ENCODE measurements at places on chromosomes 3 and 15.
A peak's percentile ranks its signal among the peaks of the same experiment; 100 is the strongest.

DNA sequence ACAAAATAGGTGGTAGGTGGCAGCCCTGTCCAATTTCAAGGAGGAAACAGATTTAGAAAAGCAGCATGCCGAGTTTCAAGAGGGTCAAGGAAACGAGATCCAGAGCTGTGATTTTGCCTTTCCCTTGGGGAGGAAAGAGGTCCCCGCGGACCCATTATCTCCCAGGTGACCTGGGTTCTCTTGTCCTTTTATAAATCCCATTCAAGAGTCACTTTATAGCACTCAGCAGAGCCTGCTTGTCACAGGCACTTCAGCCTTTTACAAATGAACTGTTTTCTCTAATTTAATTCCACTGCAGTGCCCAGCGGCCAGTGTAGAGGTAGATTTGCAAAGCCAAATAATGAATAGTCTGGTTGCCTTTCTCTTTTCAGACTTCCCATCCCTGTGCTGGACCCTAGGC, 99.9 kb downstream of the CD47 start:
- DNase-seq = no peak

DNA sequence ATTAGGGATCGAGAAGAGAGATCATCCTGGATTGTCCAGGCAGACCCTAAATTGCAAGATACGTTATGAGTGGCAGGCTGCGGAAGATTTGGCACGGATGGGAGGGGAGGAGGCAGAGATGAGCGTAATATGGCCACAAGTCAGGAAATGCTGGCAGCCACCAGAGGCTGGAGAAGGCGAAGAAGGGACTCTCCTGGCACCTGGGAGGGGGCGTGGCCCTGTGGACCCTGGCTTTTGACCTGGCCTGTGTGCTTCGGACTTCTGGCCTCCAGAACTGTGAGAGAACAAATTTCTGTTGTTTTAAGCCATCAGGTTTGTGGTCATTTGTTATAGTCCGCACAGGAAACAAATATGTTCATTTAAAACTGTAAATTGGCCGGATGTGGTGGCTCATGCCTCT, 31.9 kb upstream of the IGF1R start:
- DNase-seq = no peak

DNA sequence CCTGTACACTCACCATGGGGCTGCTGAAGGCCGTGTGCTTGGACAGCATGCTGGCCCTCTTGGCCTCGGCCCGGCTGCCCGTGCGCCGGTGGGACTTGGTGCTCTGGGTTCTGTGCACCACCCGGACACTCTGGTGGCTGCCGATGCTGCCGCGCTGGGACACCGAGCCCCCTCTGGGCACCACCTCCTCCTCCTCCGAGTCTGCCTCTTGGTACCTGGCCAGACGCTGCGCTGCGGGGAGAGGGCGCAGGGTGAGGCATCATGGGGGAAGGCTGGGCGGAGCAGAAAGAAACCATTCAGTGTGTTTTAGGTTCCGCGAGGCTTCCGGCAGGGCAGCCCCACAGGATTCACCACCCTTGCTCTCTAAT, 145.0 kb downstream of the ATP10A start:
- DNase-seq = no peak

- no peak for DNase-seq
These were observed 409.0 kb upstream of the PROK2 start for GRCh38 chr3:72193771-72194430.

DNA sequence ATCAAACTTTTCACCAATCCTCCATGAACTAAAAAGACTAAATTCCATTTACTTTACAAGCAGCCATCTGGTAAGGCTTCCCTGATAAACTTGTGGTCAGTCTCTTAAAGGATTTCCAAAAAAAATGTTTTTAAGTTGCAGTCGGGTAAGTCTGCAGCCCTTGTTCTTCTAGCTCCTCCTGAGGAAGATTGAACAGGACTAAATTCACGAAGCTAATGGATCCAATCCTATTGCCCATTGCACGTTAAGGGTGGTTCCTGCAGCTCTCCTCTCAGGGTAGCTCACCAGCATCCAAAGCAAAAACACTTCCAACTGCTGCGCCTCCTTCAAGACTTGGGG, 2.8 kb downstream of the HES1 start:
- no peak for DNase-seq

- peak; percentile 30 for DNase-seq
These were observed 844 bp downstream of the NR2F2 start for GRCh38 chr15:96331144-96331944.

DNA sequence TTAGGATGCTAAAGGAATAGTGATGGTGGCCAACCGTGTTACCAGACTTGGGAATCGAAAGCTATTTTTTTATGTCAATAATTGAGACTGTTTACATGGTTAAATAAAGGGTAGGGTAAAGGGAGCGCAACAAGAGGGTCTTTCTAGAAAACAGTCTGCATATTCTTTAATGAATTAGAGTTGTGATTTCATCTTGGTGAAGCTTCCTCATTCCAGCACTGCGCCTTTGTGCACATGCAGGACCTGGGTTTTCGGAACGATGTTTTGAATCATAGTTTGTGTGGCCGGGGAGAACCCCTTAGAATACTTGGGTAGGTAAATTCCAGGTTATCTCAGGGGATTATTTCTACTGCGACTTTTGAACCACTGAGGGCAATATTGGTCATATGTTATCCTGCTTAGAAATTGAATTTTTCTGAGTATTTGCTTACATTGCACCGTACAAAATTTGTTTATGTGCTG, 1.3 kb downstream of the PIK3CA start:
- no peak for DNase-seq

DNA sequence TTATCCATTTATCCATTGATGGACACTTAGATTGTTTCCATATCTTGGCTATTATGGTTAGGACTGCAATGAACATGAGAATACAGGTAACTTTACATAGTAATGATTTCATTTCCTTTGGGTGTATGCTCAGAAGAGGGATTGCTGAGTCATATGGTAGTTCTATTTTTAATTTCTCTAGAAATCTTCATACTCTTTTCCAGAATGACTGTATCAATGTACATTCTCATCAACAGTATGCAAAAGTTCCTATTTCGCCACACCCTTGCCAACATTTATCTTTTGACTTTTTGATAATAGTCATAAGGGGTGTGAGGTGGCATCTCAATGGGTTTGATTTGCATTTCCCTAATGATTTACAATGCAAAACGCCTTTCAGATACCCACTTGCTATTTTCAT, 6.2 kb upstream of the NIPA1 start:
- DNase-seq = no peak

DNA sequence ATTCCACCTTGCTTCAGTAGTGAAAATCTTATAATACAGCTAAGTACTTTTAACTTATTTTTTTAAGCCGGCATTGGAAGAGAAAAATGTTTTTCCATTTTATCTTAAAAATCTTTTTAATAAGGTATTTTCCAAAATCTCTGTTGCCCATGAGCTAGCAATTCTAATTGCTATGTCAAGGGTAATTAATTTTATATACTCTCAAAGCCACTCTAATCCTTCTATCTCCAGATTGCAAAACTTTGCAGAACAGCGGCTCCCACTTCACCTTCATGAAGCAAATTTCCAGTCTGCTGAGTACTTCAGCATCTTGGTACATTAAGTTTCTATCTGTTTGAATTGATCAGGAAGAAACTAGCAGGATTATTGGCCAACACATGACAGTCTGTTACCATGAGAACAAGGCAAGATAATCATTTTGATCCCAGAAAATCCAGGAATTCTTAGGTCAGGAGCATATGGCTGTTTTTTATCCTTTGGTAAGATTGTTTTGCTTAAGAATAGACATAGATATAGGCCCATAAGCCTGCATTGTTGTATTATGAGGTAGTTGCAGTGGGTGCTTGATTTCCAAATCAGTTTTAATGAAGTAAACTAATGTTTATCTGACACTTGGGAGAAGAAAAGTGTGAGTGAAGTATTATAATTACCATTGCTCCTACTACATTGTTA, 6.0 kb downstream of the TIPARP start:
- no peak for DNase-seq

GRCh38 chr3:12336099-12336498, 47.2 kb downstream of the PPARG start:
- DNase-seq = no peak

- DNase-seq = no peak
These were observed 12.5 kb upstream of the TRAK1 start for GRCh38 chr3:42078677-42079076.

- DNase-seq = peak; percentile 81
These were observed 829 bp upstream of the SKIL start for GRCh38 chr3:170356596-170357175.

DNA sequence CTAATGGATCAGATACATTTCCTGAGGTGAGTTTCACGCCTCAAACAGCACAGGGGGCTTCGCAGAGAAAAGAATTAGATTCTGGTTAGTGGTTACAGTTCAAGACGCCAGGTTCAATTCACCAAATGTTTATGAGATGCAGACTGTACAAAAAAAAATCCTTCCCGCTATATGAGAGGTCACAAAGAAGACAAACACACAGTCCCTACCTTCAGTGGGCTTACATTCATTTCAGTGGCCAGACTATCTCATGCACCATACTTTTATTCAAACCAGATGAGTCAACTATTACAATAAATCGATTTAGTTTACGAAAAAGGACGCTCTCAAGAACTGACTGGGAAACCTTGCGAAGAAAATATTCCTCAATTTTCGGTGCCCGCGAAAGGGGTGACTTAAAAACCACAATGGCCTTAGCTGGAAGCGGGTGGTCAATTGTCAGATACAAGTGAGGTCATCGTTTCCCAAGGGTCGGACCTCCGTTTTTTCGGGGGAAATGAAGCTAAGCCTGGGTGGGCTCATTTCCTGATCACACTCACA, 695 bp downstream of the METTL6 start:
- DNase-seq = no peak

DNA sequence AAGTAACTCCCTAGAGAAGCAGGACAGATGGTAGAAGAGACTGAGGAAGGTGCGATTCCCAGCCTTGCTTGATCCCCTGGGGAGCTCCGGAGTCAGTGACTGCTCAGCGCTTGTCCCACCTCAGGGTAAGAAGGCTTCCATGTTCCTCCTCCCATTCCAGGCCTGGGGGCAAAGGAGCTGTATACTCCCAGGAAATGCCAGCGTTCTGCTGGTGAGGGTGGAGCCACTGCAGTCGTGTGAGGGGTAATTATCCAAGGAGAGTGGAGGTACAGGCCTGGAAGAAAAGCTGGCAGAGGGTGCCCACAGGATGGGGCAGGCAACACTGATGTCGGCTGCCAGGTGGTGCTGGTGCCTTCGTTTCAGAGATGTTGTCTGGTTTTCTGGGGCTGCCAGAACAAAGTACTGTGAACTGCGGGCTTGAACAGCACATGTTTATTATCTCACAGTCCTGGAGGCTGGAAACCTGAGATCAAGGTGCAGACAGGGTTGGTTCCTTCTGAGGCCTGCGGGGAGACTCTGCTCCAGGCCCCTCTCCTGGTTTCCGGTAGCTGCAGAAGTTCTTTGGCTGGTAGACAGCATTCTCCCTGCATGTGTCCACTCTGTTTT, 12.1 kb upstream of the APBA2 start:
- DNase-seq = peak; percentile 90

DNA sequence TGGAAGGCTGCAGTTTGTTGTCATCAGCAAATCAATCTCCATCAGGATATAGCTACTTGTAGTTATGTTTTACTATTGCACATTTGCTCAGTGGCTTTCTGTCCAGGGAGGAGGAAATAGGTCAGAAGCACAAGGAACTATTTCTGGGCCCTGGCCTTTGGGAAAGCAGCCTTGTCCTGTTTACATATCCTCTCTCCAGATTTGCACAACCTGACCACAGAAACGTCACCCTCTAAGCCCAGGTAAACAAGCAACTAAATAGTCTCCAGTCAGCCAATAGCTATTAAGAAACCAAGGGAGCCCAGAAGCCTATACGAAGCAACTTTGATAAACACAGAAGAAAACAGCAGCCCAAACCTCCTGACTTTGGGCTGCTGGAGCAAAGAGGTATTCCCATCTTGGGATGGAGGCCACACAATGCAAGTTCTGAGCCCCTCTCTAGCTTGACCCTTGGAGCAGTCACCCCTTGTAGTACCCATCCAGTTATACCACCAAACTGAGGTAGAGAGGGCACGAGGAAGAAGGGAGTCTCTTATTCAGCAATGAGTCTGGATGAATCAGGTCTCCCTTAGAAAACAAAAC, 2.3 kb upstream of the FEM1B start:
- DNase-seq = no peak

DNA sequence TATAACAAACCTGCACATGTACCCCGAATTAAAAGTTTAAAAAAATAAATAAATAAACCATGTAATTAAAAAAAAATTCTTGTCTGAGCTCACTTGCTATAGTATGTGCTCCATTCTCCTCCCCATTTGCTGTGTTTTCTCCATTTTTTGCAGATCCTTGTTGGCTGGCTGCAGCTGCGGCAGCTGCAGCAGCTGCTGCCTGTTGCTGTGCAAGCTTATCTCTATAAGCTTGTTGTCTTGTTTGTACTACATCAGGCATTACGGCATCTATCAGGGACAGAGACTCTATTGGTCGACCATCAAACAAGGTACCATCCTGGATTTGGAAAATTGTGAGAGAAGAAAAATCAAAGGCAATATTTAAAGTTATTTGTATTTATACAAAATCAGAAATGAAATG, 145.9 kb downstream of the TBL1XR1 start:
- peak; percentile 64 for DNase-seq

DNA sequence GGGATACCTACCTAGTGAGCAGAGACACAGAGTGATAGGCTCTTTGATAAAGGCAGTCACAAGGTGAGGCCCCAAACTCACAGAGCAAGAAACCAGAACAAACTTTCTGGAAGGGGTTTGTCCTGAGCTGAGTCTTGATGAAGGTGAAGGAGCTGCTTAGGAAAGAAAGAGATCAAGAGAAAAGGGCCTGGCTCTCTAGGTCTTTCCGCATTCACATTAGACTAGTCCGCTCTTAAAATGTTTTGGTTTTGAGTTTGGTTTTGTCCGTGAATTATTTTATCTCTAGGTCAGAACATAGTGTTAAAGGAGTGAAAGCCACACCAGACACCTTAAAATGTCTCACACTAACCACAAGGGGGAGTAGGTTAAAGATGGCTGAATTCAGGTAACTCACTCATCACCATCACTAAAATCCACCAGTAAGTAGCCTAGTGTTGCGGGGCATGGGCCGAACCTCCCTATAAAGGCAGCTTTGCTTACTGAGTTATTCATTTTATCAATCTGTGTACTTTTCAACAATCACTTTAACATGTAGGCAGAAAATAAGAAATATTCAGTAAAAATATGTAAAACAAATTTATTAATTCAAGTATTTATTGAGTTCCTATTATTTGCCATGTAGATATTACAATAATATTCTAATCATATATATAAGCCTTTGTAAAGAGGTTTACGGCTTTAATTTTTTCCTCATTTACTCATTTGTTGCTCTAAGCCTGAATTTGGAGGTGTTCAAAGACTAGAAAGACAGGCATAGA, 121.5 kb upstream of the TSC22D2 start:
- peak; percentile 59 for DNase-seq

DNA sequence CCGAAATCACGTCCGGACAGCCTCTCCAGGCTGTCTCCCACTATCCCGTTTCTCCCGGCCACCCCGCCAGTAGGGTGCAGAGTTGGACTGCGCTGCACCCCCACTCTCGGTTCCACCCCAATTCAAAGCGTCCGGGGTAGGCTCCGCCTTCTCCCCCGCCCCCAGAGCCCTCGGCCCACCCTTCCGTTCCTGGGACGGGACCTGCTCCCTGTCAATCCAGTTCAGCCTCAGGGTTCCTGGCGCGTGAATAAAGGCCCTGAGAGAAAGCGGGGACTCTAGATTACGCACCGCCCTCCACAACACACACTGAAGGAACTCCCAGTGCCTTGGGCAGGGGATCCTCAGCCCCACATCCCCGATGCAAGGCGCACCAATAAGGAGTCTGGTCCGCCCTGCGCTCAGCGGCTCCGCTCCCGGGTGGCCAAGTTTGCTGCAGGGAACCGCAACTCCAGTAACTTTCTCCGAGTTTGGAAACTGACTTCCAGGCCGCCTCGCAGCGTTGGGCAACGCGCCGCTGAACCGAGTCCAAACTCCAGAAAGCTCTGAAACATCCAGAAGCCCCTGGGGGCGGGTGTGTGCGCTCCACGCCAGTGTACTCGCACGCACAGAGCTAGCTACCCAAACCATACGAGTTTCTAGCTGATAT, 1.9 kb downstream of the ADAMTS9 start:
- peak; percentile 21 for DNase-seq

All from NCI-H2171 treated with DMSO at 0.1 percent for 48 hours (cell line).